ENCODE measurements at places on chromosomes 3 and 15.

DNA sequence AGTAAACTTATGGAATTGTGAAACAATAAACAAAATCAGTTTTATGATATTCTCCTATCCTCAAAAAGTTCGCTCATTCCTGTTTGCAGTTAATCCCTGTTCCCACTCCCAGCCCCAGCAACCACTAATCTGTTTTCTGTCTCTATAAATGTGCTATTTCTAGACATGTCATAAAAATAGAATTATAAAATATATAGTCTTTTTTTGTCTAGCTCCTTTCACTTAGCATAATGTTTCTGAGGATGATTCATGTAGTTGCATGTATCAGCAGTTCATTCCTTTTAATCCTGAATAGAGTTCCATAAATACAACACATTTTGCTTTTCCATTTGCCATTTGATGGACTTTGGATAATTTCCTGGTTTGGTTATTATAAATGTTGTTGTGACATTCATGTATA lies 140.0 kb downstream of the KCNAB1 start:
- DNase-seq, result no peak

- DNase-seq, result no peak
These were observed 158.2 kb upstream of the CHRM5 start for GRCh38 chr15:33810073-33810595.

DNA sequence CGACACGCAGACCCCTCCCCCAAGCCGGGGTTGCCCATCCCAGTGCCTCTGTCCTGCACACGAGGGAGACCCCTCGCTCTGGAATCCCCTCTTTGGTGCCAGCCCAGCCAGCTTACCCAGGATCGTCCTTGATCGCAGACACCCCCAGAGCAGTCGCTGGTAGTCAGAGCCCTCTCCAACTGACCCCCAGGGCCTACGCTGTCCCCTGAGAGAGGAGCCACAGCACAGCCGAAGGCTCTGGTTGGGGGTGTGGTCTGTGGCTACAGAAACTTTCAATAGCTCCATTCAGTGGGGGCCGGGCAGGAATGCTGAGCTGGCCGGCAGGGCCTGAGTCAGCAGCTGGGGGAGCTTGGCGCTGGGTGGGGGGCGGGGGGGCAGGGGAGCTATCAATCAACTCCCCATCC lies at the start of gene LCTL:
TSS of gene LCTL (minus strand) at position 258 of the 404 bp plus-strand sequence. CDS start 633 bp downstream, outside the sequence.
- DNase-seq, result no peak

- no peak for DNase-seq
These were observed 42.6 kb upstream of the SLC25A26 start for GRCh38 chr3:66178206-66178605.

DNA sequence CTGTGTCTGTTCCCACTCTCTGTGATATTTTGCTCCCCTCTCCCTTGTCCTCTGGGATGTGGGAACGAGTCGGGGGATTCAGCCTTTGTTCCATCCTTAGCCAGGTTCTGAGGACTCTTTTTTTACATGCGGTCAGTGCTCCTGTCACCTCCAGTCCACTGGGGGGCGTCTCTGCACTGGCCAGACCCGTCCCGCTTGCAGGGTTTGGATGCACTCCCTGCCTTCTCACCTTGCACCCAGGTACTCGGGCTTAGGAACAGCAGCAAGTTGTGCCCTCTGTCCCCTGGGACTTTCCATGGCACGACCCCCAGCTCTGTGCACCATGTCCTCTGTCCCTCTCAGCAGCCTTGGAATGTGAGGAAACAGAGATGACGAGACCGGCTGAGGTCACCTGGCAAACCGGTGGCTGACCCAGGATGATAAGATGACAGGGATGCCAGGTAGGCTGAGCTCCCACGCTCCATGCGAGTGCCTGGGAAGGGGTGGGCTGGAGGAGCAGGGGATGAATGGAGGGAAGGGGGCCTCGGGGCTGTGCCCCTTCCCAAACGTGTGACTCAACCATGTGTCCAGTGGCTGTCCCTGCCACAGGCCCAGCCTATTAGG lies 27.3 kb upstream of the FGD5 start:
- DNase-seq, result no peak

- DNase-seq, result no peak
These were observed 60.8 kb downstream of the CGGBP1 start for GRCh38 chr3:87997966-87998365.

- no peak for DNase-seq
These were observed 881.0 kb downstream of the OTOL1 start for GRCh38 chr3:162377608-162378007.

DNA sequence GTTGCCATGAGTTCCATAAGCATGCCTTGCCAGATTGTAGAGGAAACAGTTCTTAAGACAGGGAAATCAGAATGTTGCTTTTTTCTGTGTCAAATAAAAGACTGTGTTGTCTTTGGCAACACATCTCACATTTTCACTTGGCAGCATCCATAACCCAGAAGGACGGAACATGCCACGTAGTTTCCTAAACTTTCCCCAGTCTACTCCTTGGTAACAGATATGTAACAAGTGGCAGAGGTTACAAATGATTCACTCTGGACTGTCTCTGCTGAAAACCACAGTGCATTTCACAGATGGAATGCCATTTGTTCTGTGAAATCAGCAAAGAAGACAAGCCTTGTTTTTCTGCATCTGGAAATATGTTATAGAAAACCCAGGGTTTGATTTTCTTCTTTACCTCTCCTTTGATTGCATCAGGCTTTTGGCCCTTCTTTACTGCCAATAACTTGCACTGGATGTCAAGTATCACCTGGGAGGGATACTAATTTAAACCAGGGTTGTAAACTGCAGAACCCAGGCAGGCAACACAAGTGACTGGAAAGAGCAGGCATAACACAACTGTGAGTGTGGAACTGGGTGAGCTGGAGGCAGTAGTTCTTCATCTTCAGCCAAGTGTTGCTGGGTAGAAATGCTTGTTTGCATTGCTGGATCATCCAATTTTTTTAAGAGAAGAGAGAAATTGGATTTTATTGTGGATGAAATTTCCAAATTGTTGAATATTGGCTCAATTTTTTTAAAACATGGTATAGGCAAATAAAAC lies 124.4 kb upstream of the FOXB1 start:
- no peak for DNase-seq

- DNase-seq, result no peak
These were observed 6.2 kb upstream of the ATP13A4 start for GRCh38 chr3:193560870-193561269.

- DNase-seq, result no peak
These were observed 29.5 kb upstream of the VEPH1 start for GRCh38 chr3:157532529-157533297.
